ENCODE measurements at places on chromosomes 2 and 18.

- DNase-seq = peak; percentile 93
Measured at GRCh38 chr2:233976690-233977294, 59.6 kb downstream of the TRPM8 start.

- DNase-seq = no peak
Measured at GRCh38 chr2:235958221-235958930, 209.8 kb downstream of the GBX2 start.

- DNase-seq = no peak
Measured at GRCh38 chr2:174964404-174964803, 40.8 kb downstream of the CHN1 start.

GRCh38 chr2:101395545-101396315, 8.4 kb upstream of the CREG2 start:
- DNase-seq = no peak

DNA sequence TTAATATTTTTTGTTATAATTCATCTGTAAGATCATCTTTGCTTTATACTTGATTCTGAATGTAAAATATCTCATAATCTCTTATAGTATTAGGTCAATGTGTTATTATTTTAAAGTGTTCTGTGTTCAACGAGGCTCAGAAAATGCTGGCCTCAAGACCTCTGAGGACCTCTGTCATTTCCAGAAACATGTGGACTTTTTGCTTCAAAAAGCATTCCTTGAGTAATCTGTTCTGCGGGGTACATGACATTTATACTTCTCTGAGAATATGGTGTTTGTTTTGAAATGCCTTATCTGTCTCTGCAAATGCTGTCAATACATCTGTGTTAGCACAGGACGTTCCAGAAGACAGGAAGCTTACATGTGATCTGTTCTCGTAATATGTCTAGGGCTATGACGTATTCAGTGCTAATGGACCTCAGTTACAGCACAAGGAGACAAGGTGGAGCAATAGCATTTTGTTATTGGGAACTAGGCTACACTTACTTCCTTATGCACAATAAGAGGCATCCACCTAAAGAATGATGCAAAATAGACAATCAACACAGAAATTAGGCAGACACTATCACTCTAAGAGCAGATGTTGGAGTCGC, 37.6 kb upstream of the IL1RL1 start:
- DNase-seq = no peak

DNA sequence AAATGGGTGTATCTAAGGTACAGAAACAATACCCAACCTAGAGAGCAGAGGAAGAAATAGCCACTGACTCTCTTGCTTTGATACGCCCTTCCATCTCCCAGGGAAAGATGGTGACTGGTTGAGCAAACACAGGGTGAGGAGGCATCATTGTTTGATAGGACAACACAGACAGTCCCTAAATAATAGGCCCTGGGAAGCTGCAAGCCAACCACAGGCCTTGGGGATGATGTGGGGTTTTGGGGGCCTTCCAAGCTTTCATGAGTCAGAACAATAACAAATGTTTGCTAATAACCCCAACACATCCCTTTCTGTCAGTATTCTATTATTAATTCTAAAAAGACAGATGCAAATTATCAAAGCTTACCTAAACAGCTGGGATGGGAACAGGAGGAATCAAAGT, 9.8 kb downstream of the LGALSL start:
- DNase-seq = no peak

DNA sequence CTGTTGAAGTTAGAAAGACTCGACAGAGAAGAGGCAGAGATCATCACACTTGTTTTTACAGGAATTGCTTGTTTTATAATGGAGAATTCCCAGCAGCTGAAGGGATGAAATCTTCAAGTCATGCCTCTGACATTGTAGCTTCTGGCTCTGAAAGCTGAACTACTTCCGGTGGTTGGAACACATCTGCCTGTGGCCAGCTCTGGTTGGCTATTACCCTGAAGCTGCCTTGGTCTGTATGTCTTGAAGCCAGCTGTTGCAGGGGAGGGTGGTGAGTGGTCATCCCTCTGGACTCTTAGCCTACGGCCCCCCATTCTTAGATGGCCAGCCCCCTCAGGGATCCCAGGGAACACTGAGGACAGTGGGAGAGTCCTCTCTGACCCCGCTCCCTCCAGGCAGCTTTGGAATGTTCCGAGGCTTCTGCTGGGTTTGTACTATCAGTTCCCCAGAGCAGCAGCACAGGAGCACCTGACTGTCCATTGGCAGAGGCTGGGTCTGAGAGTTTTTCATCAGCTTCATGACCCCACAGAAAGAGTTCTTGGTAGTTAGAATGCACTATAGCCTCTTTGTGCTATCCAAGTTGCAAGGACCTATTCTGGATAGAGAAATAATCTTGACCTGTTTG, 87.4 kb upstream of the CAPN13 start:
- DNase-seq = no peak

GRCh38 chr18:5422626-5423025, 121.2 kb downstream of the EPB41L3 start:
- DNase-seq = peak; percentile 84

DNA sequence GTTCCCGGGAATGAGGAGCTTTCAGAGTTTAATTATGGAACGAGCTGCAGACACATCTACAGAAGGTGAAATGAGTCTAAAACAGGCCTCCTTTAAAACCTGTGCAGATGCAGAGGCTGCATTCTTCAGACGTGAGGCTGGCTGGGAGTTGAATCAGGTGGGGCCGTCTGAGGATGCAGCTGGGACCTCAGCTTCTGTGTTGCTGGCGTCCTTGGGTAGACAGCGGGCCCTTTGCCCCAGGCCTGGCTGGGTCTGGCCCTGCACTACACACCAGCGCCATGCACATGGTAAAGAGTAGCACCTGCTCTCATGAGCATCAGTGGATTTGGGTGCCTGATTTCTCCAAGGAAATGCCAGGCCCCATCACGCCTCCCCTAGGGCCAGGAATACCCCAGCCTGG, 67.3 kb downstream of the TMEM18 start:
- DNase-seq = no peak

DNA sequence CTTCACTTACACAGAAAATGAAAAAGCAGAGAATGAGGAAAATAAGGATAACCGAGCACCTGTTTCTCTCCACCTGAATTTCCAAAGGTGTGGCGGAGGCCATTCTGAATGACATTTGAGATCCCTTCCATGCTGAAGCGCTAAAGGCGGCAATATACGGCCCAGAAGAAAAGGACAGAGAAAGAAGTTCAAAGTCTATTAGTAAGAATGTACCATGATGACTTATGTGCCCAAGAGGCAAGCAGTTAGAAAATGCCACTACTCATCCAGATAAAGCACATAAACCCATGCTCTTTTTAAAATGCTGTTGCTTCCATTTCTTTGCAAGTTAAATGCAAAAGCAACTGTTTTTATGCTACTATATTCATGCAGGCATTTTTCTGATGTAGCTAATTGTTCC, 37.2 kb downstream of the FEZ2 start:
- DNase-seq = no peak

- no peak for DNase-seq
Measured at GRCh38 chr18:46843372-46843771, 73.9 kb downstream of the PIAS2 start.

DNA sequence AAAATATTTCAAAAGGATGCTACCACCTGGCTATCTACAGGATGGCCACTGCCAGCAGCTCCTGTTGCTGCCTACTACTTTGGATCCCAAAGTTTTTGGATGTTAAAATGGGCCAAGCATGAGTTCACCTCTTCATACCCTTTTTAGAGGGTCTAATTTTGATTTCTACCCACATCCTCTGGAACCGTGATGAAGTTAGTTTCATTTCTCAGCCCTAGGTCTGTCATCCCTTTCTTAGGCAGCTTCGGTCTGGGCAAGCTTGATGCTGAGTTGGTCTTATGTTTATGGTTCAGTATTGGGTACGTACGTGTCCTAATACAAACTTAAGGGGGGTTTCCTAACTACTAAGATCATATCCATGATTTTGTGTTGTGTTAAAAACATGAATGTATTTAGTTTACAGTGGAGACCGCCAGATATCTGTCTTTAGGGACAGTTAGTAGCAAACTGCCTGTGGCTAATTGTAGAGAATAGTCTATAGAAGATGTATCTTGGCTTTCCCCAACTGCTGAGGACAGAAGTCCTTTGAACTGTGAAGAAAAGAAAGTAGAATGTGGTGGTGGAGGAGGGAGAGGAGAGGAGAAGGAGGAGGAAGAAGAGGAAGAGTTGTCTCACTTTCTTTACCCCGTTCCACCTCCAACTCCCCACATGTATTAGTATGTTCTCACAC, 184.9 kb downstream of the UBE2E3 start:
- DNase-seq = no peak

DNA sequence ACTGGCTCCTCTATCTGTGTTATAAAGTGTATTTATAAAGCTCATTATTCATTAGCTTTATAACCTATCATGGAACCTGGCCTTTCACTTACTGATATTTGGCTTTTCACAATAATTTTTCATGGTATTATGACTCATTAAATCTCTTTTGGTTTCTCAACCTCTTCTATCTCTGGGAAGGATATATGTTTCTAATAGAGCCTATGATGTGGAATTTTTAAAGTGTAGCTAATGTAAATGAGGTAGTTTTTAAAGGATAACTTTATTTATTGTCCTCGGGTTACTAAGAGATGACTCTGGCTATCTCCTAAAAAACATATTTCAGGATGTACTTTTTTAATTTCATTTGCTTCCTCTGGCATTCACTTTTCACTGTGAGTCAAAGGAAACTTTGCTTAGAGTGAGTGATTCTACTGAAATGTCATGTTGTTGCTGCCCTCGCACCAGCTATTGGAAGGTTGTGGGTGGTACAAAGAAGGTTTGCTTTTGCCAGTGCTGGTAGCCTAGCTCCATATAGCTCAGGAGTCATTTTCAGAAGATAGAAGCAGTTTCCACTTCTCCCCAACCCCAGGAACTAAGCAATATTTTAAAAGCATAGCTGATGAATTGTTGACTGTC, 85.2 kb upstream of the RPE start:
- no peak for DNase-seq

- DNase-seq = peak; percentile 81
Measured at GRCh38 chr2:46847185-46847710, 68.4 kb downstream of the MCFD2 start.
